ENCODE measurements at places on chromosomes 3 and 15.

GRCh38 chr3:191269289-191270085 is 59.7 kb upstream of the CCDC50 start:
- DNase-seq: no peak

DNA sequence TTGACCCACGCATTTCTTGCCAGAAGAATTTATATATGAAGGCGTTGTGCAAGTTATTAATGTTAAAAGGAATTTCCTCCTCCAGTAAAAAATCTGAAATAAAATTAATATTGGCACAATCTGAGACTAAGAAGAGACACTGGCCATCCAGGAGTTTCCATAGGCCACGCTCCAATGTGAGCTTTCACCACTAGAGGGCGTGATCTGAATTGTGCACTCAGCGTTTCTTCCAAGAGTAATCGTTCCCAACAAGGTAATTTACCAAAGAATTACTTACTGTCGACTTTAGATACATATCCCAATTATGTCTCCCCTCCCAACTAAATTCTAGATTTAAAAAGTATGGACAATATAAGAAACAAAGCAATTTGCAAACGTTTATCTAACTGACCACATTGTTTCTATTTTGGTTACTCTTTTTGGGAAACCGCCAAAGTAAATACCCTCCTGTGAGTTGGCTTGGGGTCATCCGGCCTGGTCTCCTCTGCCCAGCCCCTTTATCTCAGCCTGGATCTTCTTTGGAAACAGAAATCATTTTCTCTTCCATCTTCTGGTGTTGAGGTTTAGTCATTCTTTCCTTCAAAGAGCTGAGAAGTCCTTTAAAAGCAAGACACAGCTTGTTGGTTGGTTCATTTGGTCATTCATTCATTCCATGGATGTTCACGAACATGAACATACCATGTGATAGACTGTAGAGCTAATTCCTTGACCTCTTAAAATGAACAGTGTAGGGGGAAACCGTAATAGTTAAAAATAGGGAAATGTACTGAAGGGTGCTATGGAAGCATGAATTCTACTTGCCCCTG is 26.2 kb downstream of the POLR2M start:
- DNase-seq: peak; percentile 90

DNA sequence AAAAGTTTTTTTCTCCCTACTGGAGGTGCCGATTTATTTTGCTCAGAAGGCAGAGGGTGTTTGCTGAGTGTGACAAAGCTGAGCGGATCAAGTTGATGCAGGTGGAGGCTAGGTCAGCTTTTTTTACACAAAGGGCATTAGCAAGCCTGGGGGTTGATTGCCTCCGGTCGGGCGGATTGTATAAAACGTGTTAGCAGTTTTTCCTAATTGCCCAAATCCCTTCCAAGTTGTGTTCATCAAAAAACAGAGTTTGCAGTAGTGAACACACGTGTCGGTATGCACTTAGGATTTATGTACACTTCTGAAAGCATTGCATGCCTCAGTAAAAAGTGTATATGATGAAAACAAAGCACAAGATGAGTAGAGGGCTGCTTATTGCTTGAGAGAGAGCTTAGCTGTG is 2.6 kb downstream of the GPR160 start:
- DNase-seq: no peak

DNA sequence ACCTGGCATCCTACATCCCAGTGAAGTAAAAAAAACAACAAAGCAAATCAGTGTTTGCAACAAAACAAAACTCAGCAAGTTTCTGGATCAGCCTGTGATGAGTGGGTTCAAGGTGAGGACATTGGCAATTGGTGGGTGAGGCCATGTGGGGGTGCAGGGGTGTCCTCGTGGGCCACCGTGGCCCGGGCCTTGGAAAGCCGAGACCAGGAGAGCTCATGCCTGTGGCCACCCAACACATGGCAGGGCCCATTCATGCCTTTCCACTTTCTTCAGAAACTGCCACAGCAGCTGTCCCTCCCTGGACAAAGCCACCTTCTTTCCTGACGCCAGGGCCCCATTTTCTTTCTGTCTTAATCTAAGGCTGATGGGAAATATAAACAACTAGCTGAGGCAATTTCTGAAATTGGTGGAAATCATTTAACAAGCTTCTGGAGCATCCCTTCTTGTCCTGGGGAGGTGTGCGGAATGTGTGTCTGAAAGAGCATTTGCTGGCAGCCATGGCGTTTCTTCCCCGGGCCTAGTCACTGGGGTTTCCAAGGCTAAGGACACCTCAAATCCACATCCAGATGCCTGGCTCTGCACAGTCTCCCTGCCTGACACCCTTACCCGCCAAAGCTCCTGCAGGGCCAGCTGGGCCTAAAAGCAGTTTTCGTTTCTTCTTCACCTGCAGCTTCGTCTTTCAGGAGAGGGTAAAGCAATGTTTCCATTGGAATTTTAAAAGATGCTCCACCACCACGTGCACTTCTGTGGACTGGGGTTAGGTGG is 34.1 kb upstream of the SFMBT1 start:
- DNase-seq: peak; percentile 37

GRCh38 chr3:171840445-171840810 is 2.7 kb upstream of the TMEM212 start:
- DNase-seq: no peak

DNA sequence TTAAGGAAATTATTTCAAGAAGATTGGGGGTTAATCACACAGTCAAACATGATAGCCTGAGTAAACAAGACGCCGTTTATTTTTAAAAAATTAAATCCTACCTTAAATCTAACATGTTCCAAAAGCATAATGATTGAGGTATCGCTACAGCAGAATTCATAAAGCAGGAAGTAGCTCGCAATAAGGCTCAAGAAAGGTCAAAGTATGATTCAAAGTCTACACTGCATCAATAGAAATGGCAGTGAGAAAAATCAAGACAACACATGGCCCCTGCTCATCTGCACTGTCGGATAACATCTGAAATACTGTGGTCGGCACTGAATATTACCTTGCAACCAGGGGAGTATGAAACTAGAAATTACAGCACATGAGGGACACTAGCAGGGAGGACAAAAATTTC is 93.2 kb downstream of the SMARCC1 start:
- DNase-seq: no peak

GRCh38 chr3:55089211-55089610 is 161.4 kb upstream of the LRTM1 start:
- DNase-seq: peak; percentile 27

DNA sequence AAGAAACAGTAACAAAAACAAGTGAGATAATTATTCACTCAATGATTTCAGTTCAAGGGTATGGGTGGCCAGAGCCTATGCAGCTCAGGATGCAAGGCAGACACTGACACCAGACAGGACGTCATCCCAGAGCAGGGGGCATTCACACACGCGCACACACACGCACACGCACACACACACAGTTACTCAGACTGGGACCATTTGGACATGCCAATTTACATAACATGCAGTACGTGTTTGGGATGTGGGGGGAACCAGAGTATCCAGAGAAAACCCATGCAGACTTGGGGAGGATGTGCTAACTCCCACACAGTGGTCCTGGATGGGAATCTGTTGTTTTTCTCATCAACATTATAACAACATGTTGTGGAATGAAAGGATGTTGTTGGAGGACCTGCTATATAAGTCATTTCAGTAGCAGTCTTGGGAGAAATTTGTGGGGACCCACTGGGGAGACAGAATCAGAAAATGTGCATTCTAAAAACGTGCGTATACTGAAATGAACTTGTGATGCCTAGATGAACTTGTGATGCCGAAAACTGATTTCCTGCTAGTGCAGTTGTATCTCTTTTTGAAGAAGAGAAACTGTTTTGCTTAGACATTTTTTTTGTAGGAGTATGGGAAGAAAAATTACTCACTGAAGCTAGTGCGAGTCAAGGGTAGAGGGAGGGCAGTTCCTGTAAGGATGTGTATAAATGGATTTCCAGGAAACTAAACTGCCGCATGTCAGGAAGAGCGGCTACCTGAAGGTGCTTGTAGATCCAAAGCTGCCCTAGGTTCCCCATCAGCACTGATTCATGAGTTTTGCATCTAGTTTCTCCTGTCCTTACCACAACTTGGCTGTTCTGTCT is 25.2 kb downstream of the CD200 start:
- no peak for DNase-seq

- no peak for DNase-seq
These were observed 30.3 kb downstream of the SEC61A1 start for GRCh38 chr3:128082546-128082945.

- no peak for DNase-seq
These were observed 103.3 kb downstream of the STT3B start for GRCh38 chr3:31636049-31636448.

DNA sequence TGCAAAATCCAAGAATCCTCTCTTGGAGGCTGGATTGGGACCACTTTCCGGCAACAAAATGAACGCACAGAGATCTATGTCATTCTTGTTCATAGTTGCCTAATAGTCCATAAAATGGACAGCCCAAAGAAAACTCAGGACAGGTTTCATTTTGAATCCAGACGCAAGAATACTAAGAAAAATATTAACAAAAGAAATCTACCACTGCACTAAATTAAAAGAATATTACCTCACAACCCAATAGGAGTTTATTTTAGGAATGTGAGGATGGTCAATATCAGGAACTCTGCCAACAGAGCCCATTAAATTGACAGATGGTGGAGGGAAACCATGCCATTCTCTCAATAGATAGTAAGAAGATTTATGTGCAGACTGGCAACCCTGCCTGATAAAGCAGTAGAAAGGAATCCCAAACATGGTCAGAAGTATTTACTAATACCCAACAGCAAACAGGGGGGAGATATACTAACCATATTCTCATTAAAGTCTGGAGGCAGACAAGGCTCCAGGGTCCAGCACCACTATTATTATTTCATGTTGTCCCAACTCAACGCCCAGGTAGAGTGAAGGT is 127.6 kb downstream of the SMAD6 start:
- DNase-seq: no peak

GRCh38 chr3:43022121-43022520 is 43.0 kb downstream of the GASK1A start:
- no peak for DNase-seq

- DNase-seq: no peak
These were observed 28.2 kb upstream of the KCNMB3 start for GRCh38 chr3:179278932-179279693.

- no peak for DNase-seq
These were observed 210.6 kb upstream of the ZPLD1 start for GRCh38 chr3:102224171-102224570.

- no peak for DNase-seq
These were observed 227.7 kb downstream of the FOXP1 start for GRCh38 chr3:71355862-71356261.

GRCh38 chr15:39455471-39455991 is 125.3 kb upstream of the THBS1 start:
- no peak for DNase-seq

DNA sequence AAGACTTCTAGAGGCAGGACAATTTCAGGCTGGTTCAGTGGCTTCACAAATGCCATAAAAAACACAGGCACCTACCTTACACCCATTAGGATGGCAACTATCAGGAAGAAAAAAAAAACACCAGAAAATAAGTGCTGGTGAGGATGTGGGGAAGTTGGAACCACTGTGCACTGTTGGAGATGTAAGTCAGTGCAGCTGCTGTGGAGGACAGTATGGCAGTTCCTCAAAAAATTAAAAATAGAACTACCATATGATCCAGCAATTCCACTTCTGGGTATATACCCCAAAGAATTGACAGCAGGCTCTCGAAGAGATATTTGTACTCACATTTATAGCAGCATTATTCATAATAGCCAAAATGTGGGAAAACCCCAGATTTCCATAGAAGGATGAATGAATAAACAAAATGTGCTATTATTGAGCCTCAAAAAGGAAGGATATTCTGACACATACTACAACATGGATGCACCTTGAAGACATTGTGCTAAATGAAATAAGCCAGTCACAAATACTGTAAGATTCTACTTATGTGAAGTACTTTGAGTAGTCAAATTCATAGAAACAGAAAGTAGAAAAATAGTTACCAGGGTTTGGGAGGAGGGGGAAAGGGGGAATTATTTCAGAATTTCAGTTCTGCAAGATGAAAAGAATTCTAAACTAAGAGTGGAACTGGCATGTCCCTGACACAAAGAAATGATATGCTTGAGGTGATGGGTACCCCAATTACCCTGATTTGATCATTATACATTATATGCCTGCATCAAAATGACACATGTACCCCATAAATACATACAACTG is 40.9 kb downstream of the NR1D2 start:
- no peak for DNase-seq

DNA sequence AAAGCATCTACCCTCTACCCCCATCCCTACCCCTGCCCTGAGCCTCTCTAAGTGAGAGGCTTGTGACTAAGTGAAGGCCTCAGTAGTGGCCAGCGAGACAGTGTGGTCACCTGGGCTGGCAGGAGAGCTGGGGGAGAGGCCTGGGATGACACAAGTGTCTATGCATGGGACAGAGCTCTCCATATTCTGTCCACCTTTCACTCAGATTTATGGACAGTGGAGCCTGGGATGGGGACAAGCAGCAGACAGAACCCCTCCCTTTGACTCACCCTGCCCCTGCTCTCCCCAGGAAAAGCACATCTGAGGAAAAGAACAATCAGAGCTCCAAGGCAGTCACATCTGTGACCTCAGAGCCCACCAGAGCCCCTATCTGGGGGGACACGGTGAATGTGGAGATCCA is 26.0 kb downstream of the CCDC33 start:
- DNase-seq: no peak

DNA sequence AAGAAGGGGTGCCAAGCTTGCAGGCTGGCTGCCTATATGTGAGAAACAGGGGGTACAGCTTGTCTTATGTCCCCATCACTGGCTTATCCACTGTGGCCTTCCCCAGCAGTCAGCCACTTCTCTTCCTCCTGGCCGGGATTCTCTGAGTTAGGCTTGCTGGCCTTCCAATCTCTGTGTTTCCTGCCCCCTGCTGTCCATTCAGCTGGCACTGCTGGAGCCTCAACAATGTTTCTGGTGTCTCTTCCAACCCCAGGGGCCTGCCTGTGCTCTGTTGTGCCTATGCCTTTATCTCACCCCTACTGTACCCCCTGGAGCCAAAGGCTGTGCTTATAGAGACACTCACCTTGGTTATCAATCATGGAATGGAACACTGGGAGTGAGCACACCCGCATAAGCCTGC is 36.5 kb downstream of the ANAPC13 start:
- DNase-seq: peak; percentile 52

DNA sequence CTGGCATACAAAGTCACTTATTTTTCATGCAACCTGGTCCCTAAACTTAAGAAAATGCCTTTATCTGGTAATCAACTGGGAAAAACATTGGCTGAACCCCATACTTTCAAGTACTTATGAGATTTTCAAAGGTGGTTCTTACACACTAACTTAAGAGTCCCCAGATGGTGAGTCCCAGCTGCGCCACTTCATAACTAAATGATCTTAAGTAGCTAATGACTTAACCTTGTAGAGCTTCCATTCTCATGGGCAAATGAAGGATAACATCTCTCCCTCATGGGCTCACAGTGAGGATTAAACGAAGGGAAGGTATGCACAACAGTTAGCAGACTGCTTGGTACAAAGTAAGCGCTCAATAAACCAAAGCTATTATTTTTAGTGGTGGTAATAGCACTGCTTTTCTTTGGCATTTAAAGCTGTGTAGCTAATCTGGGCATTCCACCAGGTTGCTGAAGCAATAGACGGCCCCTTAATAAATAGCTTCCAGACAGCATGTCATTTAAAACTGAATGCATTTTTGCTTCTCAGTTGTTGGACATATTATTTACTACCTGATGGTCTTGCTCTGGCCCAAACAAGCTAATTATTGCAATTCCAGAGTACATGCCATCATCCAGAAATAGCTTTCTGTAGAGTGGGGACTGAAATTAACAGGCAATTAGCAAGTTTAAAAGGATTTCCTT is 55.4 kb downstream of the LIPC start:
- no peak for DNase-seq

GRCh38 chr3:177498037-177498857 is 301.0 kb upstream of the TBL1XR1 start:
- peak; percentile 44 for DNase-seq
